Stimulated activated CD4-positive, alpha-beta T cell treated with anti-CD3 and anti-CD28 coated beads, Interleukin-4, amount 100 ng/mL, for 1 hour (primary cell): ENCODE measurements at places on chromosomes 3 and 15.

DNA sequence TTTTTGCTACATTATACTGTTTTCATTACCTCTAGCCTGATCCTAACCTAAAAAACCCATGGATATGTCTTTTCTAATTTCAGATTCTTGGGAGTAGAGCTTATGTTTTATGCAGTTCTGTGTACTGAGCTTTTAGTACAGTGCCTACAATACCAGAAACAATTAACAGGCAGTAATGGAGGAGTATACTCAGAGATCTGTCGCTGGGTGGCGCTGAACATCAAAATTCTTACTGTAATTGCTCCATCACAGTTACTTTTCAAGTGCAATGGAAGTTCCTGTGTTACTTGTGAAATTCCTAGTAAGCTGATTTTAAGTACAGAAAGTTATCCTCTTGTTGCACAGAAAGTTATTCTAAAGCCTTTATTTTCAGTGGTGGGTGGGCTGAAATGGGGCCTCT, 66.9 kb downstream of the RNF13 start:
- peak; percentile 25 for DNase-seq

DNA sequence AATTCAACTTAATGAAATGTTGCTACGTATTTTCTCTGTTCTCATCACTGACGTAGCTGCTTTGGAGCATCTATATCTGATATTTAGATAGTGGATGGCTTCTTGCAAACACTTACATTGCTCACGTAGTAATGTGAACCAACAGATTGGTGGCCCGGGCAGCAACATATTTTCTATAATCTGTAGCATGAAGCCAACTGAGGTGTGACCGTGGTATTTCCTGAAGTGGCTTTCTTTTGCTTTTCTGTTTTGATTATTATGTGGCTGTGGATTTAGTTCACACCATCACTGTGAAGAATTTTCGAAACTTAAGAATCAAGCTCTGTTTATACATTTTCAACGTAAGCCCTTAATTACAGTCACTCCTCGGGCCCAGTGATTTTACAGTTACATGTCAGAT, 288.5 kb downstream of the LPP start:
- DNase-seq = no peak

DNA sequence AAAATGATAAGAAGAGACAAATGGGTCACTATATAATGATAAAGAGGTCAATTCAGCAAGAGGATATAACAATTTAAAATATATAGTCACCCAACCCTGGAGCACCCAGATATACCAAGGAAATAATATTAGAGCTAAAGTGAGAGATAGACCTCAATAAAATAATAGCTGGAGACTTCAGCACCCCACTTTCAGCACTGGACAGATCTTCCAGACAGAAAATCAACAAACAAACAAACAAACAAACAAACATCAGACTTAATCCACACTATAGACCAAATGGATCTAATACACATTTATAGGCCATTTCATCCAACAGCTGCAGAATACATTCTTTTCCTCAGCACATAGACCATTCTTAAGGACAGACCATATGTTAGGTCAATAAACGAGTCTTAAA, 79.4 kb downstream of the SENP7 start:
- DNase-seq = no peak

DNA sequence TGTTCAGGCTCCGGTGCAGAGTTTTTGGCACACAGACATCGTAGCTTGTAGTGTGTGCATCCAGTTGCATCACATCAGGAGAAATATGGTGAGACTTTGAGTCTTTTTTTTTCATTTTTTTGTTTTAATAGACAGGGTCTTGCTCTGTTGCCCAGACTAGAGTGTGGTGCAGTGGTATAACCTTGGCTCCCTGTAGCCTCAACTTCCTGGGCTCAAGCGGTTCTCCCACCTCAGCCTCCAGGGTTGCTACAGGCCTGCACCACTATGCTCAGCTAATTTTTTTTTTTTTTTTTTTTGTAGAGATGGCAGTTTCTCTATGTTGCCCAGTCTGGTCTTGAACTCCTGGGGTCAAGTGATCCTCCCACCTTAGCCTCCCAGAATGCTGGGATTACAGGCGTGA, 51.1 kb upstream of the TEX264 start:
- no peak for DNase-seq

GRCh38 chr3:122497425-122497824, 17.3 kb downstream of the KPNA1 start:
- DNase-seq = no peak

GRCh38 chr15:66957431-66957720, 108.0 kb upstream of the SMAD3 start:
- DNase-seq = no peak

- DNase-seq = no peak
Observed at GRCh38 chr15:93417631-93418030, 328.6 kb upstream of the RGMA start.

GRCh38 chr15:45631776-45632175, 3.1 kb upstream of the SQOR start:
- no peak for DNase-seq

- DNase-seq = no peak
Observed at GRCh38 chr3:101513419-101513986, 491 bp upstream of the SENP7 start.

DNA sequence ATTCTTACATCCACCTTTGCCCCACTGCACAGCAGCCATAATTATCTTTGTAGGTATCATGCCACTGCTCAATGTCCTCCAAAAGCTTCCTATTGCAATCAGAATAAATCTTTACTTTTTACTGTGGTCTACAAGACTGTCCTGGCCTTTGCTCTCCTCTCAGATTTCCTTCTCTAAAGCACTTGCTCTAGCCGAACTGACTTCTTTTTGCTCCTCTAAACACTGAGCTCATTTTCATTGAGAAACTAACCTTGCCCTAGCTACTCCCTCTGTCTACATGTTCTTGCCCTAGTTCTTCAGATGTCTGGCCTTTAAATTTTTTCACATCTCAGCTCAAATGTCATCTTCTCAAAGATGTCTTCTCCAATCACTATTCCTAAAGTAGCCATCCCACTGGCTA, 342.8 kb downstream of the TBC1D5 start:
- no peak for DNase-seq

- no peak for DNase-seq
Observed at GRCh38 chr15:22945071-22945470, 35.1 kb downstream of the CYFIP1 start.

DNA sequence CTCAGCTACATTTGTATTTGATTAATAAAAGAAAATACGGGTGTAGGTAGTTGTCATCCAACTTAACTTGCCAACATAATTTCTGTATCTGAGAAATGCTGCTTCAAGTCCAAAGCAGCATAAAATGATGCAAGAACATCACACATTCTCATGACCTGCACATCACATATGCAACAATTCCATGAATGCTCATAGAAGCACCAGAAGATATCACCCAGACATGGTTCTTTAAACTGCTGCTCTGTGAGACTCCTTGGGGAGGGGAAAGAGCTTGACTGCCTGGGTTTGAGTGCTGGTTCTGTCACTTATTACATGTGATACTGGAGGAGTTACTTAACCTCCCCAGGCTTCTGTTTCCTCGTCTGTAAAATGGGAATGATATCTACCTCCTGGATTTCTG, 39.4 kb downstream of the CHST14 start:
- DNase-seq = no peak

DNA sequence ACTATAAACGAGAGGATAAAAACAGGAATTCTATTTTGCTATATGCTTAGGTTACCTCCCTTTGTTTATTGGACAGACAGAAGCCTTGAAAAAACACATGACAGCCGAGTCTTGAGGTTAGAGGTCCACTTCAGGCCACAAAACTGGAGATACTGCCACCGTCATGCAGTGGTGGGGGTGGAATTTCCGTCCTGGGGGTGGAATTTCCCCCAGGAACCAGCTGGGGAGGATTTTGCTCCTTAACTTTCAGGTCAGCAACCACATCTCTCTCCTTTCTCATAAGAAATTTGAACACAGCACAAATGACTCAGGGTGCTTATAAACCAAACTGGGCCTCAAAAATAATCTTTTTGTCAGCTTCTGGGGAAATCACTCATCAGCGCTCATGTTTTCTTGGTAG, 545.8 kb upstream of the ADAMTS9 start:
- no peak for DNase-seq
